ENCODE measurements at places on chromosomes 16 and 17. TPM values are rescaled to one million over a fixed set of nuclear protein-coding genes. Genes with fewer than 3 reads are reported as not detected.

DNA sequence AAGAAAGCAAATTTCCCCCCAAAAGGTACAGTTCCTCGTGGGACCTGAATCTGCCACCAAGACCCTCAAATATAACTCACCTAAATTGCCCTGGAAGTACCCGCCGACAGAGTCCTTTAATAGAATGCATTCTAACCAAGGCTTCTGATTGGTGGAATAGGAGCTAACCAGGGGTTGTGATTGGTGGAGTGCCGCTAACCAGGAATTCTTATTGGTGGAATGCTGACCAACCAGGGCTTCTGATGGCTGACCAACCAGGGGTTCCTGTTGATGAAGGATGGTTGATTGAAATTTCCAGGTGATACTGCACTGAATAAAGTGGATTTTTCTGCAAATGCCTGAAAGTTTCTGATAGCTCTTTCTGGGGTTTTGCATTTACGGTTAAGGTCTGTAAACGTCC, 6.5 kb downstream of the TFAP4 start:
- no peak for DNase-seq

- no peak for DNase-seq
Measured at GRCh38 chr17:1170739-1171138, 9.0 kb downstream of the ABR start.

- no peak for DNase-seq
Measured at GRCh38 chr17:70994194-70994593, 824.9 kb downstream of the KCNJ2 start.

DNA sequence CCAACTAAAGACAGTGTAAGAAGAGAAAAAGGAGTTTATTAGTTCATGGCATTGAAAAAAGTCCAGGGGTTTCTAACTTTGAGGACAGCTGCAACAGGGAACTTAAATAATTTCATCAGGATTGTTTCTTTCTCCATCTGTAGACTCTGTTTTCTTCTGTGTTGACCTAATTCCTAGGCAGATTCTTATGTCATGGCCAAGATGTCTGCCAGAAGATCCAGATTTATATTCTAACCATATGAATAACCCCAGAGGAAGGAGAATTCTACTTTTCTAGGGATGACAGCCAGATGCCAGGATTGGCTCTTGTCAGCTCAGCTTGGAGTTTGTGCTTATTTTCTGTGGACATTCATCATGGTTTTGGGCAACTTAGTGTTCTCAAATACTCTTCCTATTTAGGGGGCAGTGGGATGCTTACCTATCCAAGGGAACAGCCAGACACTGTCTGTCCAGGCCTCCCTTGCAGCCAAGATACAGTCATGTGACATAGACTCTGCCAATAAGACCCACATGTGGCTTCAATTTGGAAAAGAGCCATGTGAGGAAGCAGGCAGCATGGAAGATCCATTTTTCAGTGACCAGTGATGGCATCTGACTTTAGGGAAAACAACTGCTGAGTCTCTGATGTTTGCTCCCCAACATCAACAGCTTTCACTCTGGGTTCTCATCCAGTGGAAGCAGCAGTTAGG, 18.2 kb downstream of the PCTP start:
- no peak for DNase-seq

DNA sequence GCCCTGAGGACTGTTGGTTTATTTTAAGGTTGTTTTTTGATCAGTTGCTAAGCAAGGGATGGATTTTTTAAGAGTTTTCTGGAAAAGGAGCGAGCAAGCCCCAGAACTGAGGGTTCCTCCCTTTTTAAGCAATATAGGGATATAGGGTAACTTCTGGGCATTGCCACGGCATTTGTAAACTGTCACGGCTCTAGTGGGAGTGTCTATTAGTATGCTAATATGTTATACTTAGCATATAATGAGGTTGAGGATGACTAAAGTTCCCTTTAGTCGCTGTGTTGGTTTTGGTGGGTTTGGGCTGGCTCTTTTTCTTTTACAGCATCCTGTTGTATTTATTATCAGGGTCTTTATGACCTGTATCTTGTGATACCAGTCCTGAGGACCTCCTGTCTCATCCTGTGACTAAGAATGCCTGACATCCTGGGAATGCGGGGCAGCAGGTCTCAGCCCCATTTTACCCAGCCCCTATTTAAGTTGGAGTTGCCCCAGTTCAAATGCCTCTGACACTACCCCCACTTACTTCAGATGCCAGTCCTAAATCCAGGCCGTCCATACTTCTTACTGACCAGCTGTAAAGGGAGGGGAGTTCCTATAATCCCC, 59.4 kb downstream of the MFSD11 start:
- no peak for DNase-seq

GRCh38 chr16:50282010-50282538, 15.7 kb downstream of the ADCY7 start:
- DNase-seq = peak; percentile 84

DNA sequence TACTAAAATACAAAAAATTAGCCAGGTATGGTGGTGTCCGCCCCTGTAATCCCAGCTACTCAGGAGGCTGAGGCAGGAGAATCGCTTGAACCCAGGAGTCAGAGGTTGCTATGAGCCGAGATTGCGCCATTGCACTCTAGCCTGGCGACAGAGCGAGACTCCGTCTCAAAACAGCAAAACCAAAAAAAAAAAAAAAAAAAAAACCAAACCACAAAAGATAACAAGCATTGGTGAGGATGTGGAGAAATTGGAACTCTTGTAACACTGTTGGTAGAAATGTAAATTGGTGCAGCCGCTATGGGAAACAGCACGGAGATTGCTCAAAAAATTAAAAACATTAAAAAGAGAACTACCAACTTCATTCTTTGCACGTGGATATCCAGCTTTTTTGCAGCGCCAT, 119.4 kb downstream of the OR1D5 start:
- DNase-seq = no peak

TBC1D3E gene
- total RNA-seq = not detected

EEF2K gene
- 20.5 TPM for total RNA-seq

CES4A gene
- total RNA-seq = 4.1 TPM

CD19 gene
- total RNA-seq = 4.8 TPM

All from umbilical cord (tissue), 2 donors.